HCT116 (cell line): ENCODE measurements at places on chromosomes 4 and X.

GRCh38 chr4:83257811-83258210 lies 26.8 kb downstream of the COQ2 start:
- DNase-seq: no peak

DNA sequence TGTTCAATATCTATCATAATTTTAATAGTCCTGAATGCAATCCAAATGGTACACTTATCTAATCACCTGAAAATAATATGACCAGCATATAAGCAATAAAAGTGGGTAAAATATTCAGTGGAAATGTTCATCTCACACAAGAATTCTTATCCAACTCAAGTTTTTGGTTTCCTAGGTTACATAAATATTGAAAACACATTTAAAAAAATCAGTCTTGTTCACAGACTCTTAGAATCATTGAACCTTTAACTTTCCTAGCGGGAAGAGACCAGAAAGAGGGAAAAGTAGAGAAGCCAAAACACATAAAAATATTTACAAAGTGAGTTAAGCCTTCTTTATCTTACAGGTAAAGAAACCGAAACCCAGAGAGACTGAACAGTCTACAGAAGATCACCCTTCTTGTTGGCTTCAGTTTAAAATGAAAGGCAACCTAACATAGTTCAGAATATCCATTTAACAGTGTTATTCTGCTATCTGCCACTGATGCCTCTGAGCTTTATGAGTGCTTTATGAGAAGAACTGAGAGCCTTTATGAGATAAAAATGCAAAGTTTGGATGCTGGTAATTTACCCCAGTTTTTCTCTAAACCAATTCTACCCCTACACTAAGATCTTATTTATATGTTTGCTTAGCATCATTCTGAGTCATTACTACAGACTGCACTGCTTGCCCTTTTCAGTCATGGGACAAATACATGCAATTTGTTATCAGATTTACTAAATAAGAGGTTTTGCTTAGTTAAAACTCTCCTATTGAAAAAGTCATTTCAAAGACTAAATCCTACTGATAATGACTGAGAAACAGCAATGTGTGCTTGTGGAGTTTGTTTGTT lies 453.3 kb upstream of the INTU start:
- no peak for DNase-seq

DNA sequence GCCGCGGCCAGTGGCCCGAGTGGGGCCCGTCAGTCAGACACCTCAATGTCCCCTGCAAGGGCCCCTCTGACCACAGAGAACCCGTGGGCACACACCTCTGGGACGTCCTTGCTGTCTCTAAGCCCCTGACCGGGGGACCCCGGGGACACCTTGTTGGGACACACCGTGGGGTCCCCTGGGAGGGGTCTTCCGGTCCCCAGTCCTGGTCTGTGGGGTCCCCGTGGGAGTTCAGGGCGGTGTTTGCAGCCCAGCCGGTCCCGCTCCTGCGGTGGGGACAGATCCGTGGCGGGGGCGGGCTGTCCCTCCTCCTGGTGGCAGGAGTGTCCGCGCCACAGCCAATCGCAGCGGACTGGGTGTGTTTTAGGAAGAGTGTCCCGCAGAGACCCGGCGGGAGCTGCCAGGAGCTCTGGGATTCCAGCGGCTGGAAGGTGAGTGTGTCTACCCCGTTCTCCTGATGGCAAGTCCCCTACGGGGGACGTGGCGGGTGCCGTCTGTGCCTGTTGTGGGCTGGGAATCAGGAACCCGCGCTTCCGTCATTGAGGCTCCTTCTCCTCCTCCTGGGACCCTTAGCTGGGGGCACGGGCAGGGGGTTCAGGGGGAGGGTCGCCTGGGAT lies 5.1 kb upstream of the PLCXD1 start:
- peak; percentile 37 for DNase-seq

GRCh38 chrX:120274958-120275357 lies 24.3 kb downstream of the ZBTB33 start:
- no peak for DNase-seq

- DNase-seq: no peak
Measured at GRCh38 chrX:9340598-9341290, 124.1 kb upstream of the TBL1X start.

DNA sequence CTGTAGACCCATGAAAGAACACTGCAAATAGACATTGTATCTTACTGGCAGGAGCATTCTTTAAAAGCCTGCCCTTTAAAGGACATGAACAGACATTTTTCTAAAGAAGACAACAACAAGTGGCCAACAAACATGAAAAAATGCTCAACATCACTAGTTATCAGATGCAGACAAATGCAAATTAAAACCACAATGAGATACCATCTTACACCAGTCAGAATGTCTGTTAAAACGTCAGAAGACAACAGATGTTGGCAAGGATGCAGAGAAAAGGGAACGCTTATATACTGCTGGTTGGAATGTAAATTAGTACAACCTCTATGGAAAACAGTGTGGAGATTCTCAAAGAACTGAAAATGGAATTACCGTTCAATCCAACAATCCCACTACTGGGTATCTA lies 77.2 kb downstream of the ATP10D start:
- DNase-seq: no peak

DNA sequence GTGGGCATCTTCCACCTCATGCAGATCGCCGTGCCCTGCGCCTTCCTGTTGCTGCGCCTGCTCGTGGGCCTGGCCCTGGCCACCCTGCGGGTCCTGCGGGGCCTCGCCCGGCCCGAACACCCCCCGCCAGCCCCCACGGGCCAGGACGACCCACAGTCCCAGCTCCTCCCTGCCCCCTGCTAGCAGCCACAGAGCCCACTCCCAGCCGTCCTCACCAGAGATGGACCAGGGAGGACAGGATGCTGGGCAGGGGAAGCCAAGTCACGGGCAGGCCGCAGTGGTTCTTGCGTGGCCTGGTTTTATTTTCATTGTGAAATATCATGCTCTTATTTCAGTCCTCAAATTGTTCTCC lies 15.1 kb downstream of the DGKQ start:
- DNase-seq: no peak

DNA sequence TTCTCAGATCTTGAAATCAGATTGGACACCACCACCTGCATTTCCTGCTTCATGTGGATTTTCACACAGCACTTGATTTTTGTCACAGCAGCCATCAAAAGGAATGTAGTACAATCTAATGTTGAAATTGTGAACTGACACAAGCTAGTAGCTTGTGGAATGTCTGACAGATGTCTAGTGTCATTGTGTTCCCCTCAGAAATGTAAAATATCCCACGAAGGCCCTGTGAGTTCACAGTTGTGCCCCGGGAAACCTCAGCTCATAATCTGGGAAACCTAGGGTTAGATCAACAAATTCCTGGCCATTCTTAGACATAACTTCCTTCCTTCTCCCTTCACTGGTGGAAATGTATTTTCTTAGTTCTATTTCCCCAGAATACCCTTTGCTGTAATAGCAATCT lies 205.7 kb downstream of the AR start:
- DNase-seq: no peak

GRCh38 chr4:142467088-142467487 lies 379.0 kb downstream of the INPP4B start:
- DNase-seq: no peak

DNA sequence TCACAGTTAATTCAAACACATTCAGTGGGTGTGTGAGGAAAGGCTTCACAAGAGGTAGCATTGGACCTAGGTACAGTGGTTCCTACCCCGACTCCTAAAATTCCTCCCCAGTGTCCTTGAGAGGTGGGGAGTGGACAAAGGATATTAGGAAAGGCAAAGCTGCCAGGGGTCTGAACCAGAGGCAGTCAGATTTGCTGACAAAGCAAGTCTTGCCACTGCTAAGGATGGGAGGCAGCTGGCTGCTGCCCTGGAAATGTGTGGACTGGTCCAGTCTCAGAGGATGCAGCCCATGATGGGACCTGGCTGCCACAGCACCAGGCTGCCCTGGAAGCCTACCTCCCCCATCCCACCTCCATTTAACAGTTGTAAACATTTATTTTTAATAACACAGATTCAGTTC lies 4.1 kb upstream of the PHF8 start:
- DNase-seq: no peak

- DNase-seq: no peak
Measured at GRCh38 chr4:56234098-56234497, 153.2 kb downstream of the AASDH start.

DNA sequence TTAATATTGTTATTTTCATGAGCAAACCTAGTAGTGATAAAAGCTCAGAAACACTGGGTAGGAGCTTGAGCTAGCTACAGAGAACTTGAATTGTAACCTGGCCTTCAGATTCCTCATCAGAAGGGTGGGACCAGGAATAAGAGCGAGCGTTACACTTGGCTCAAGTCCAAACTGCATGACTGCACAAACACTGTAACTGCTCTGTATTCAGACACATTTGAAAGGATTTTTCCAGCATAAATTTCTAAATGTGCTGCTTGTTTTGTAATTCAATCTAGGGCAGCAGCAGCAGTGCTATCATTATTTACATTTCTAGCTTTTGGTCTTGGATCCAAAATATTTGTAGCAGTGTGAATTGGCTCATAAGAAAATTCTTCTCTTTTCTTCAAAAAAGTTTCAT lies 133.0 kb upstream of the TMLHE start:
- DNase-seq: peak; percentile 12
